ENCODE measurements at places on chromosomes 4 and X.

GRCh38 chr4:155889031-155889793 lies 14.3 kb upstream of the TDO2 start:
- no peak for DNase-seq

- no peak for DNase-seq
Observed at GRCh38 chr4:77127837-77128621, 29.0 kb upstream of the CCNG2 start.

GRCh38 chrX:47172971-47173792 lies 20.4 kb upstream of the UBA1 start:
- no peak for DNase-seq

DNA sequence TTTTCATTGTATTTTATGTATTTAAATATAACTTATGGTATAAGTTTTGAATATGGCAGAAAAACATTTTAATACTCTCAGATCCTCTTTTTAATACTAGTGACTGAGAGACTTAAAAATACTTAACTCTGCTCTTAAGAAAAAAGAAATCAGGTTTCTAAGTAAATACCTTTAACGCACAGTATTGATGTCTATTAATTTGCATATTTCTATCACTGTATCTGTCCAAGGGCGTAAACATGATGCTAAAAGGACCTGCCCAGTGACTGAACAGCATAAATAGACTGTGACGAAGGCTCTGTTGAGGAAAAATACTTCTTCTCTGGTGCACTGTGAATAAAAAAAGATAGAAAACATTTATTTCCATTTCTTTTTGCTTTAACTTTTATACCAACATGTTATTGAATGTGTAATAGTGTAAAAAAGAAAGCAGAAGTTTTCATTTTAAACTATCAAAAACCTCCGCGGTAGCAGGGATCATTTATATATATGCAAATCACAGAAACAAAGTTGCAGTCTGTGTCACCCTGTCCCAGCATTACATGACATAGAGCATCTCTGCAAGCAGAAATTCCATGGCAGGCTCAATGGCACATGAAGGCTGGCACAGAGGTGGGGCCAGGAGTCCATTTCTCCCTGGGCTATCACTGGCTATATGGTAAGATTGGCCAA lies 75.4 kb downstream of the ZAR1 start:
- DNase-seq = no peak

DNA sequence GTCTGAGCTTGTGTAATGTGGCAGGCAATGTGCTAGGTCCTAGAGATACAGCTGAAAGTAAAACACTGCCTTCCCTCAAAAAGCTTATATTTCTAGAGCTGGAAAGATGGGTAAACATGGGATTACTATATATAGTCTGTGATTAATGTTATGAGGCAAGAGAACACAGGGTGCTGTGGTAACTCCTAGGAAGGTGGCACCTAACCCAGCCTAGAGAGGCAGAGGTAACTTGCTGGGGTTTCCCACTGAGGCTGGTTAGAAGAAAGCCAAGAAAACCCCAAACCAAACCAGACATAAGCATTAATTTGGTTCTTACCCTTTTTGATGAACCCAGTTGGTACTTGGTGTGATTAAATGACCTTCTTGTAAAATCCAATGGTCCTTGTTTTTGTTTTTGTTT lies 315.0 kb downstream of the PPP1R2C start:
- no peak for DNase-seq

DNA sequence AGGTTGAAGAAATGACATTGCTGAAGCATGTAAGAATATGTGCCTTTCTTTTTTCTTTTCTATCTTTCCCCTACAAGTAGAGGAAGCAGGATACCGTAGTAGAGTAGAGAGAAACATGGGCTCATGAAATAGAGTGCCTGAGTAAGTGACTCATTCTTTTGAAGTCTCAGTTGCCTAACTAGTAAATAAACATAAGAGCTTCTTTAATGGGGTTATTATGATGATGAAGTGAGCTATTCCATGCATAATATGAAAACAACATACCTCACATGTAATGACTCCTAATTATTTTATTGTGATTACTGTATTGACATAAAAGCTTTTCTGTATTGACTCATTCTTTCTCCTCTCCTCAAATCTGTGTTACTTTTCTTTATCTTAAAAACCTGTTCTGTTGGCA lies 1538.2 kb downstream of the TECRL start:
- DNase-seq = no peak

GRCh38 chrX:22424122-22424915 lies 151.6 kb downstream of the CBLL2 start:
- DNase-seq = no peak

DNA sequence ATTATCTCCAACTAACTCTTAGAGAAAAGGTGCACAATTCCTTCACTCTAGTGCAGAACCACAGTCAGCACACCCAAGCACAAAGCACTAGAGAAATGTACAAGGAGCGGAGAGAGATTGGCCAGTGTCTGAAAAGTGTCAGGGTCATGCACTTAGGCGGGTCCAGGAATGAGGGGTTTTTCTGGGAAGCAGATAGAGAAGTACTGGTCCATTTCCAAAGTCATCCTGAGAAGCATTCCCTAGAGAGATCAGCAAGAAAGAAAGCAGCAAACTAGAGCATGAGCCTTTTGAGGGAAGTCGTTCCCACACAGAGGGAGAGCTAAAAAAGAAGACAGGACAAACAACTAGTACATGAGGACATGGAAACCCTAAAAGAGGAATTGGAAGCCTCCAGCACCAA lies 168.1 kb upstream of the MAP3K15 start:
- DNase-seq = no peak

- no peak for DNase-seq
Observed at GRCh38 chrX:56468441-56468840, 95.0 kb upstream of the UBQLN2 start.
